ENCODE measurements at places on chromosomes 12 and 14. TPM values are rescaled to one million over a fixed set of nuclear protein-coding genes. Genes with fewer than 3 reads are reported as not detected.

The ATXN2 gene
- 86.6 TPM for total RNA-seq

GRCh38 chr14:106551265-106551664, 1024.9 kb downstream of the TMEM121 start:
- peaks cover 3% of the 10 kb centered on the region for H3K36me3 ChIP-seq
- no peak overlapping the region for H3K4me3 ChIP-seq
- H3K4me1 ChIP-seq = no peaks in the 10 kb centered on the region
- no peak for DNase-seq
- H3K27ac ChIP-seq = no peak overlapping the region

- H3K4me1 ChIP-seq = peaks cover 35% of the 10 kb centered on the region
- no peak for DNase-seq
- H3K4me3 ChIP-seq = peak overlapping the region; percentile 100
- peaks cover 1% of the 10 kb centered on the region for H3K36me3 ChIP-seq
- H3K27me3 ChIP-seq = no peaks in the 10 kb centered on the region
These were observed 596 bp downstream of the DLST start for GRCh38 chr14:74882103-74882920.

DNA sequence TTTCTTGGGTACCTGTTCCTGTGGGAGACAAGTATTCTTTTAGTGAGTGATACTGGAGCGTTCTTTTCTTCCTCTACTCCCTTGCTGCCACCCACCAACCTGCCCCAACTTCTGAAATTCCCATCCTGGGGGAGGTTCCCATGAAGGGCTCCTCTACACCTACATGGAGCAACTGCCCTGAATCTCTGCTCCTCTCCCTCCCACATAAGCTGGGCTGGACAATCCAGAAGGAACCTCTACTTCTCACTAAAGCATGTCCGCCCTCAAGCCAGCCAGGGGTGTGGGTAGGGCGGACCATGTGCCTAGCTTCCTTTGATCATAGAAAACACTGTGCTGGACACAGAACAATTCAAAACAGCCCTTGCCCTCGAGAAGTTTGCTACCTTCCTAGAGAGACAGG, 25.9 kb upstream of the ESRRB start:
- no peak overlapping the region for H3K4me3 ChIP-seq
- H3K27me3 ChIP-seq = peaks cover 35% of the 10 kb centered on the region
- no peak for DNase-seq

DNA sequence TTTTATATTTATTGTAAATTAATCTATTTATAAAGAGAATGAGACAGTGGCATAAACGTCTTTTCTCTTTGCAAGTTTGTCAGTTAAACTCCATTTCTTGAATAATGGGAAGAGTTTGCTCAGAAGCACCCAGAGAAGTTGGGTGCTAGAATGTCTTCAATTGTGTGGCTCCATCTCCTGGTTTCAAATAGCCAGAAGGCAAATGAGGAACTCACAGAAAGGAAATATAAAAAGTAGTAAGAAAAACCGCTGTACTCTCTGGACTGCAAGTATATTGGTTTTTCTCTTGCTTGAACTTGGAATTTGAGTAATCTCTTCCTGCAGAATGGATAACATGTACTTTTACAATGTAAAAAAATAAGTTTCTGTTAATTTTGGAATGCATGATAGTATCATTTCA, 217.5 kb downstream of the DPY19L2 start:
- DNase-seq = no peak
- H3K4me1 ChIP-seq = peaks cover 6% of the 10 kb centered on the region
- H3K27ac ChIP-seq = no peak overlapping the region
- H3K4me3 ChIP-seq = no peak overlapping the region

DNA sequence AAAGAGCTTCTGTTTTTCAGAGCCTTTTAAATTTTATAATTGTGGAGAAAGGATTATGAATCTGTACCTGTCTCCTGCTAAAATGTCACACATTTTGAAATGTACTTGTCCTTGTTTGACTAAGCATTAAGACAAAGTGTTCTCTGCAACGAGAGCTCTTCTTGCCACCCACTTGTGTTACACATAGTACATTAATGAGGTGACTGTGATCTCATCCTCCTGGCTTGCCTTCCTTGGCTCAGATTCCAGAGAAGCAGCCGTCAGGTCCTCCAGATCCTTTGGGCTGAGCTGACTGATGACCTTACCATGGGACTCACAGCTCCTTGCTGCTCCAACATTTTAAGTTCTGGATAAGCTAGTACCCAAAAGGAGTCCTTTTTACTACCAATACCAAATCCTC, 81.4 kb downstream of the BBS10 start:
- no peak for DNase-seq
- H3K4me3 ChIP-seq = no peak overlapping the region
- peaks cover 2% of the 10 kb centered on the region for H3K27me3 ChIP-seq
- H3K36me3 ChIP-seq = no peaks in the 10 kb centered on the region

GRCh38 chr14:72679536-72680151, 214.3 kb downstream of the DPF3 start:
- H3K27ac ChIP-seq = no peak overlapping the region
- H3K4me3 ChIP-seq = no peak overlapping the region
- peaks cover 22% of the 10 kb centered on the region for H3K27me3 ChIP-seq
- no peak for DNase-seq
- no peaks in the 10 kb centered on the region for H3K36me3 ChIP-seq

The DIO2 gene
- total RNA-seq = 0.75 TPM

The L3HYPDH gene
- total RNA-seq = 20.1 TPM

- H3K27ac ChIP-seq = no peak overlapping the region
- H3K27me3 ChIP-seq = peaks cover 8% of the 10 kb centered on the region
- no peaks in the 10 kb centered on the region for H3K36me3 ChIP-seq
These were observed 70.2 kb upstream of the TCL1A start for GRCh38 chr14:95784137-95784536.

- H3K27me3 ChIP-seq = peaks cover 4% of the 10 kb centered on the region
- peak overlapping the region; percentile 12 for H3K27ac ChIP-seq
- H3K4me3 ChIP-seq = no peak overlapping the region
- H3K36me3 ChIP-seq = peaks cover 3% of the 10 kb centered on the region
- no peak for DNase-seq
- H3K4me1 ChIP-seq = peaks cover 7% of the 10 kb centered on the region
These were observed 16.2 kb downstream of the SLC2A14 start for GRCh38 chr12:7856516-7856915.

DNA sequence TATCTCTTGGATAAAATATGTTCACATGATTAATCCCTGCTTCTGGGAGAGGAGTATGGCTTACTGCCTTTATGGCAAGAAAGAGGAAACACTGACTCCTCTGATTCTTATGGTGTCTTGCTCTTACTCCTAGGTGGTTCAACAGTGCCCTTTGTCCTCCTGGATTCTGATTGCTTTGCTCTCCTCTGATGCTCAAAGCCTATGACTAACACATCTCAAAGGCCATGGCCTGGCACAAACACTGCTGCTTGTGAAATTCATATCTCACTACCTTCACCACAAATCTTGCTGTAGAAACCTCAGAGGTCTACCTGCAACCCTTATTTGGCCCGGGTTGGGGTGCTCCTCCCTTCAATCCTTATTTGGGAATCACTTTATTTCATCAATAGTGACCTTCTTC, 217.2 kb downstream of the C12orf50 start:
- peaks cover 2% of the 10 kb centered on the region for H3K27me3 ChIP-seq
- no peaks in the 10 kb centered on the region for H3K4me1 ChIP-seq
- H3K36me3 ChIP-seq = no peaks in the 10 kb centered on the region
- H3K4me3 ChIP-seq = no peak overlapping the region
- H3K27ac ChIP-seq = no peak overlapping the region

- H3K27me3 ChIP-seq = peaks cover 41% of the 10 kb centered on the region
- no peak overlapping the region for H3K4me3 ChIP-seq
- H3K36me3 ChIP-seq = no peaks in the 10 kb centered on the region
- no peak for DNase-seq
These were observed 97.2 kb upstream of the SLC24A4 start for GRCh38 chr14:92225731-92226130.

The AJUBA gene
- total RNA-seq = 97.1 TPM

GRCh38 chr12:76548222-76548837, 11.2 kb downstream of the OSBPL8 start:
- no peaks in the 10 kb centered on the region for H3K27me3 ChIP-seq
- H3K4me1 ChIP-seq = peaks cover 42% of the 10 kb centered on the region
- H3K4me3 ChIP-seq = peak overlapping the region; percentile 6
- no peak for DNase-seq

- H3K4me3 ChIP-seq = peak overlapping the region; percentile 58
- no peaks in the 10 kb centered on the region for H3K36me3 ChIP-seq
- DNase-seq = no peak
- H3K4me1 ChIP-seq = peaks cover 9% of the 10 kb centered on the region
These were observed 1.4 kb upstream of the ASIC1 start for GRCh38 chr12:50055831-50056638.

- H3K4me3 ChIP-seq = no peak overlapping the region
- no peaks in the 10 kb centered on the region for H3K4me1 ChIP-seq
- no peak for DNase-seq
- H3K27me3 ChIP-seq = peaks cover 36% of the 10 kb centered on the region
These were observed 58.4 kb upstream of the OTX2 start for GRCh38 chr14:56868660-56869059.

The CLEC1A gene
- total RNA-seq = not detected

The TRPV4 gene
- 5.2 TPM for total RNA-seq

GRCh38 chr12:92648242-92649031, 54.4 kb upstream of the PLEKHG7 start:
- H3K4me1 ChIP-seq = peaks cover 4% of the 10 kb centered on the region
- no peaks in the 10 kb centered on the region for H3K27me3 ChIP-seq
- no peak for DNase-seq
- no peak overlapping the region for H3K27ac ChIP-seq

GRCh38 chr12:58860788-58861240, 59.5 kb downstream of the LRIG3 start:
- H3K27ac ChIP-seq = no peak overlapping the region
- peaks cover 2% of the 10 kb centered on the region for H3K36me3 ChIP-seq
- H3K4me3 ChIP-seq = no peak overlapping the region

The CLEC14A gene
- total RNA-seq = 0.17 TPM

The CNTN1 gene
- 3.1 TPM for total RNA-seq

DNA sequence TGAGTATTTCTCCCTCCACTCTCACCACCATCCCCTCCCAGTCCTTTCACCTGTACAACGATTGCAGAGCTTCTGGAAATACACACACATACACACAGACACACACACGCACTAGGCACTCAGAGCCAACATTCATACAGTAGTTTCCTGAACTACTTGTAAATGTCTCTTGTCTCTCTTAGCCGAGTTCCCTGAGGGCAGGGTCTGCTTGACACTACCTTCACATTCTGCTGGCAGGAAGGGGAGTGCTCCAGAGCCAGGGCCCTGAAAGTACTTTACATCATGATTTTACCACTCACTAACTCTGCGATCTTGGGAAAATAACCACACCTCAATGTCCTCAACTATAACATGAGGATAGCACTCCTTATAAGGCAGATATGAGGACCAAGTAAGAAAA, 82.7 kb downstream of the GAS2L3 start:
- H3K27ac ChIP-seq = no peak overlapping the region
- no peak for DNase-seq
- peaks cover 2% of the 10 kb centered on the region for H3K4me1 ChIP-seq
- no peaks in the 10 kb centered on the region for H3K27me3 ChIP-seq

- no peak overlapping the region for H3K4me3 ChIP-seq
- H3K4me1 ChIP-seq = peaks cover 6% of the 10 kb centered on the region
- peaks cover 7% of the 10 kb centered on the region for H3K27me3 ChIP-seq
- no peaks in the 10 kb centered on the region for H3K36me3 ChIP-seq
These were observed 32.1 kb upstream of the PTGDR start for GRCh38 chr14:52235434-52235833.

DNA sequence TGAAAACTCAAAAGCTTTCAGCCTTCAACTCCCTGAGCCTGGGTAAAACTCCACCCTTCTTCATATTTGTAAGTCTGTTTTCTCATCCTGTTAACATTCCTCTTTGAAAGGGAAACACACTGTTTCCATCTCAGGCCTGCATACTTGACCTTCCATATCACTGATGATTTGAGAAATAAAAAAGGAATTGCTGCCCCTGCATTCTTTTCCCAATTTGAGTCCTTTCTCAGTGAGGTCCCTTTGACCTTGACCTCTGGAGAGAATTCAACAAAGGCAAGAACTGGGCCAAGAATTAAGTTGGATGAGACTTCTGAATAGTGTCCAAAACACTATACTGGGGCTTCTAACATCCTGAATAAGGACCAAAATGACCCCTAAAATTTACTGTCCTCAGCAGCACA, 108.0 kb downstream of the AEBP2 start:
- DNase-seq = no peak
- H3K4me1 ChIP-seq = peaks cover 5% of the 10 kb centered on the region
- no peaks in the 10 kb centered on the region for H3K27me3 ChIP-seq
- H3K4me3 ChIP-seq = no peak overlapping the region
- peaks cover 3% of the 10 kb centered on the region for H3K36me3 ChIP-seq

GRCh38 chr14:89347885-89348284, 69.1 kb downstream of the FOXN3 start:
- no peak overlapping the region for H3K4me3 ChIP-seq
- no peak for DNase-seq
- peaks cover 25% of the 10 kb centered on the region for H3K36me3 ChIP-seq
- H3K4me1 ChIP-seq = peaks cover 17% of the 10 kb centered on the region
- peaks cover 97% of the 10 kb centered on the region for H3K27me3 ChIP-seq

DNA sequence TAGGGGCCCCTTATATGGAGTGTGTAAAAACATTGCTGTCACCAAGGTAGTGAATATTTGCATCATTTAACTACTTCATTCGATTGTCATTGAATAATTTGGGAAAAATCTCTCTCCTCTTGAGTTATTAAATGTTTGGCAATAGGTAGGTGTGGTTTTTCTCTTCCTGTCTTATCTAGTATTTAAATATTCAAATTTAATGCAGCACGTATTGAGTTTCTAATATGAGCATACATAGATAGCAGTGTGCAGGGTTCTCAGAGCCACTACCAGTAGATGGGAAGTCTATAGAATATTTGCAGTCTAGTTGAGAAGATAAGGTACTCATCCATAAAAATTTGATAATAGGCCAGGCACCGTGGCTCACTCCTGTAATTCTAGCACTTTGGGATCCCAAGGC, 16.7 kb downstream of the PALS1 start:
- peak overlapping the region; percentile 50 for H3K27ac ChIP-seq
- H3K4me1 ChIP-seq = peaks cover 10% of the 10 kb centered on the region
- no peaks in the 10 kb centered on the region for H3K27me3 ChIP-seq
- DNase-seq = no peak

The TGM1 gene
- total RNA-seq = 5.8 TPM

DNA sequence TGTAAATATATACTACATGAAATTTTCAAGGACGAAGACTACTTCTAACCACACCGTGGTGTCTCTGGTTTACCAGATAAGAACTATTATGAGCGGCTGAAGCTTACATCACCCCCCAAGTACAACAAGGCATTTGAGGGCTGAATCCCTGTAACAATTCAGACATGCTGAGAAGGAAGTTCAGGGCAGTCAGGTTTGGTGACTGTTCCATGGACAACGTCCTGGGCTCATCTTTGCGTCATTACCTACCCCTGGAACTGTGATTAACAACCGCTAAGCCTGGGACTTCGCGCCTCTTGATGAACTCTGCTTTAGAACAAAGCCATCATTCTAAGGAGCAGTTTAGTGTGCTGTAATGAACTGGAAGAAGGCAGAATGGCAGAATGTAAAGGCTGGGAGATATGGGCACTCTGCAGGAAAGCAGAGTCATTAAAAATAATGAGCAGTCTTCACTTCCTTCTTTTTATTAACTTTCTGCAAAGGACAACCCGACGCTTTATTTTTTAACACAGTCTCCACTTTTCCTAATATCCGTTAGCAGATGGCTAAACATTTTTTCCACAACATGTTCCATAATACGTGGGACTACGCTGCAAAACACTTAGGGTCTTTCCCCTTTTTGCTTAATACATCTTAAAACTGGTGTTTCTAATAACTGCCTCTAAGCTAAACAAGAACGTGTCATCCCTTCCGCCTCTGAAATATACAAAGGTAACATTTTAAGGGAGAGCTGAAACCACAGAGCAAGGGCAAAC, 263.2 kb downstream of the ADAMTS20 start:
- H3K4me1 ChIP-seq = peaks cover 23% of the 10 kb centered on the region
- DNase-seq = no peak
- H3K4me3 ChIP-seq = no peak overlapping the region
- no peak overlapping the region for H3K27ac ChIP-seq
- H3K27me3 ChIP-seq = no peaks in the 10 kb centered on the region
- no peaks in the 10 kb centered on the region for H3K36me3 ChIP-seq

The SLC25A47 gene
- total RNA-seq = not detected

Measured in progenitor cell of endocrine pancreas (in vitro differentiated cells).